HL-60 (cell line): ENCODE measurements at places on chromosomes 5 and 9.

GRCh38 chr9:36764364-36765076, 191.8 kb downstream of the MELK start:
- no peak for DNase-seq

- no peak for DNase-seq
Measured at GRCh38 chr9:125438506-125439433, 177.1 kb downstream of the GAPVD1 start.

GRCh38 chr9:83307066-83307724, 231.0 kb downstream of the FRMD3 start:
- no peak for DNase-seq

DNA sequence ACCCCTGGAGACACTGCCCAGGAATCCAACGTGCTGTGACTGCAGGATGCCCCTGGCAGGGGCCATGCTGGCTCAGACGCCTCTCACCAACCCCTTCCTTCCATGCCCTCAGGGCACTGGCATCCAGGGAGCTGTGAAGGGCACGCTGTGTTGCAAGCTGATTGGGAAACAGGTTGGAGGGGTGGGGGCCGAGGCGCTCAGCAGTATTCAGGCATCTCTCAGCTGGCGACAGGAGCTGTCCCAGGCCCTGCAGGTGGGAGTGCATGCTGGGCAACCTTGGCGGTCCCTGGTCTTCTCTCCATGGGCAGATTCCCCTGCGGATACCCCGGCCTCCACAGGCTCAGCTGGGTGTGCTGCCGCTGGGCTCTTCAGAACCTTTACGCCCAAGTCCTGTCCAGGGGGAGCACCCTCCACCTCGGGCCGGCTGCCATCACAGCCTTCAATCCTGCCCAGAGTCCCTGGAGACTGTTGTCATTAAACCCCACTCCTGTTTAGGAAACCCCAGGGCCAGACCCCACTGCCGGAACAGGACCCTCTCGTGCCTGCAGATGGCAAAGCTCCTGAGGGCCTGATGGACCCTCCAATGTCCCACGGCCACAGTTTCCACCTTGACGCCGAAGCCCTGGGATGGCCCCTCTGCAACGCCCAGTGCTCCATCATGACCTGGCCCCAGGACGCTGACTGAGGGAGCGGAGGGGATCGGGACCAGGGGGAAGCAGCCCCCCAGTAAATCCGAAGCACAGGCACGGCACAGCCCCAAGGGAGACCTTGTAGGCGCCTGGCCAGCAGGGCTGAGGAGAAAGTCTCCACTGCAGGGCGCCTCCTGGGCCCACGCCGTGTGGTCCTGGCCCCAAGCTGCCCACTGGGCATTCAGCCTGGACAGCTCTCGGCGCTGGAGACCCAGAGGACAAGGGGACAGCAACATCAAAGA, 9.3 kb downstream of the TPPP start:
- no peak for DNase-seq

GRCh38 chr5:67416986-67417385, 220.4 kb upstream of the CD180 start:
- no peak for DNase-seq

DNA sequence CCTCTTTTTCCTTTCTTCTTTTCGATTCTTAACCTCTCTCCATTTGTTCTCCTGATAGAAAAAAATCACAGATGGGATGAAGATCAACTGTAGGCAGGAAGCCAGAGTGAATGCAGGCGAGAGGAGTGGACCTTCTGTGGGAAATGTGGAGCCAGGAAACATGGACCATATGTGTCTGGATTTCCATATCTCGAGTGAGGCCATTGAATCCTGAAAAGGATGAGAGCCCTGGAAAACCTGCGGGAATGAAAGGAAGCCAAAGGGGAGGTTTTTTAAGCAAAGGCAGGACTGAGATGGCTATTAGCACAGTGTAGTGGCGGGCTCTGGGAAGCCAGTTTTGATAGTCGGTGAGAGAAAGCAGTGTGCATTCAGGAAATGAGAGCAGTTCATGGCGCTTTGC, 139.5 kb upstream of the C9orf72 start:
- no peak for DNase-seq

DNA sequence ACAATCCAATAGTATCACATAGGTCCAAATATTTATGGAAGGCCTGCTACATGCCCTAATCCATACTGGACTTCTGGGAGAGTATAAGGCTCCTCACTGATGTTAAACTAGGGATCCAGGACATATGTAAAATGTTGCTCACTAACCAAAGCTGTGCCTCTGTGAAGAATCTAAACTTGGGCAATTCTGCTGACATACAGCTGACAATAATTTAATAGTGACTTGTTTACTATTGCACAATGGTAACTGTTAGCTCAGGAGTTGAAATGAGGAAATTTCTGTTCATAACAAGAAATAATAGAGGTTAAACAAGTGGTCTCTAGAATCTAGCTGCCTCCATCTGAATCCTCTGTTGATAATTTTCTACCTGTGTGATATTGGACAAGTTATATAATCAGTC, 14.9 kb upstream of the CTXN3 start:
- DNase-seq = no peak

DNA sequence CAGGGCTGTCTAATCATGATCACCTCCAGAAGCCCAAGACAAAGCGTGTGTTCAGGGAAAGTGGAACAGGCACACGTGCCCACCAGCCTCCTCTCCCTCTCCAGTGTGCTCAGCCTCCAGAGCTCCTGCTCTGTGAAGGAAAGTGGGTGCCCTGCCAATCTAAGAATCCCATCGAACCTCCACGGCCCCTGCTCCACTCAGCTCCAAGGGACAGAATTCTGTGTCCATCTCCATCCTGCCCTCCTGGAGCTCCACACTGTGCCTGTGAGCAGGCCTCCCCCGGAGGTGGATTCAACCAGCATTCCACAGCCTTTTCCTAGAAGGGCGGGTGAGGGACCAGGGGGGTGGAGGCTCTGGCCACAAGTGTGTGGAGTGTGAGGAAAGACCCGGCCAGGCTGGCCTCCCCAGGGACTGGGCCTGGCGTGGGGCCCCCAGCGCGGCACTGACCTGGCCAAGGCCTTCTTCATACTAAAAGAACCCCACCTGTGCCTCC, 6.0 kb downstream of the EEIG1 start:
- no peak for DNase-seq

- peak; percentile 77 for DNase-seq
Measured at GRCh38 chr5:96146675-96147074, 185.0 kb upstream of the ELL2 start.

DNA sequence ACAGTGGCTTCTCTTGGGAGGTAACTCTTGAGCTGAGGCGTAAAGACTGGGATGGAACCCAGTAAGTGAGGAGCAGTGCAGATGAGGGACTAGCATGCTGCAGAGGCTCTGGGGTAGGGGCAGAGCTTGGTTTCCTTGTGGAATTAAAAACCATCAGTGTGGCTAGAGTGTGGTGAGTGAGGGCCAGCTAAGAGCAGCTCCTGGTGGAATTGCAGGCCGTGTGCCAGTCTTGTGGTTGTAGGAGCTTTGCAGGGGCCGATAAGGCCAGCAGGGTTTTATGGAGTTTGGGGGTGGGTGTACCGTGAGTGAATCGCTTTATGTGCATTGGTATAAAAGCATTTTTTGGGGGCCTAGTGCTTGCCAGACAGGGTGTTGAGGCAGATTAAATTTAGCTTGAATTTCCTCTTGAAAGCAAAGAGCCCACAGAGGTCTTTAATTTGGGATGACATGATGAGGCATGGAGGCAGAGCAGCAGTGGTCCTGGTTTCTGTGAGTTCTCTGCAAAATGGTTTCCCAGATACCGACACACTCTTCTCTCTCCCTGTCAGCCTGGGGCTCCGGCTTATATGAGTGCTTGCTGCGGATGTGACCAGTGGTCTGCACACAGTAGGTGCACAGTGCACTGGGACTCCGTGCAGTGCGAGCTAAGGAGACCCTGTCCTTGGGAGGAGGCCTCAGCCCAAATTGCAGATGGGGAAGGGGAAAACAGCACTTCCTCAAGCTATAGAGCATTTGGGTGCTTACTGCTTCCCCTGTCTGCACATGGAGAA, 176.4 kb upstream of the PITX1 start:
- no peak for DNase-seq

DNA sequence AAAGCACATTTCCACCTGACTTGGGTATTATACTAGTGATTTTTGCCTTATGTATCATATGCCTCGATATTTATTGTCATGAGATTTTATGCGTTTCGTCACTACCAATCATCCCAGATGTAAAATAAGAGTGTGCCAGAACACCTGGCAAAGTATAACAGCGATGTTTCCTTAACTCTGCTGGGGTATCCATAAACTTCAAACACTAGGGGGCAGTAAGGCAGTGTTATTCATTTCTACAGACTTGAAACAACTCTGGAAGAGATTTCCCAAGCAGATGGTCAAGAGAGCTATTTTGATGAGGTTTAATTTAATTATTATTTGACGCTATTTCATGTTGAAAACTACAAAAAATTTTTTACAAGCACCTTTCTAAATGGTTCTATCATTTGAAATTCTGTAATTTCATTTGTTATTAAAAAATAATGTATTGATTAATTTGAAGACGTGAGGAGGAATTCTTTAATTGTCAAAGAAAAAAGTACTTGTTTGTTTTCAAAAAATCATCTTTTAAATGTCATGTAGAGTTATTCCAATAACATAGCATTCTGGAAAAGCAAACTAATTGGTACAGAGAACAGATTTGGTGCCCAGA, 388.5 kb upstream of the CTNND2 start:
- no peak for DNase-seq

GRCh38 chr5:35098214-35098613, 50.5 kb upstream of the AGXT2 start:
- DNase-seq = no peak

DNA sequence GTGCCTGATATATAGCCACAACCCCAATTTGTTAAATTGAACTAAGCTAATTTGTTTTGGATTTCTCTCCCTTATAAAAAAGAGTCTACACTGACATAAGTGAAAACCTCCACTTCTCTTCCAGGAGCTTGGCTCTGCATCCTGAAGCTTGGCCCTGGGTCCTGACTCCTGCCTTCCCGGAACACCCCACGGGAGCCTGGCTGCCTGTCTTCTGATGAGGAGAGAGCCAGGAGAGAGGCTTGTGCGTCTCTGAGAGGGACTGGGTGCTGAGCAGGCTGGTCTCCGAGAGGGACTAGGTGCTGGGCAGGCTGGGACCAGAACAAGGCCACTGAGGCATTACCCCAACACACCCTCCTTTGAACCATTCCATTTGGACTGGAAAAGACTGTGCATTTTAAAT, 6.5 kb upstream of the PTGES start:
- no peak for DNase-seq

GRCh38 chr9:126234681-126235335, 91.8 kb upstream of the MVB12B start:
- no peak for DNase-seq

DNA sequence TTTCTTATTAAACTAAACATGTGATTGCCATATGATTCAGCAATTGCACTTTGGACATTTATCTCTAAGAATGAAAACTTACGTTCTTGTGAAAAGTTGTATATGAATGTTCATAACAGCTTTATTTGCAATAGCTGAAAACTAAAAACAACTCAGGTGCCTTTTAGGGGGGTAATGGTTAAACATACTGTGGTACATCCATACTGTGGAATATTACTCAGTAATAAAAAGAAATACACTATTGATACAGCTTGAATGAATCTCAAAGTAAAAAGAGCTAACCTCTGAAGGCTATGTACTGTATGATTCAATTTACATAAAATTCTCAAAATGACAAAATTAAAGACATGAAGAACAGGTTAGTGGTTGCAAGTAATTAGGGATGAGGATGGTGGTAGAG, 339.5 kb upstream of the PAPPA start:
- DNase-seq = no peak

DNA sequence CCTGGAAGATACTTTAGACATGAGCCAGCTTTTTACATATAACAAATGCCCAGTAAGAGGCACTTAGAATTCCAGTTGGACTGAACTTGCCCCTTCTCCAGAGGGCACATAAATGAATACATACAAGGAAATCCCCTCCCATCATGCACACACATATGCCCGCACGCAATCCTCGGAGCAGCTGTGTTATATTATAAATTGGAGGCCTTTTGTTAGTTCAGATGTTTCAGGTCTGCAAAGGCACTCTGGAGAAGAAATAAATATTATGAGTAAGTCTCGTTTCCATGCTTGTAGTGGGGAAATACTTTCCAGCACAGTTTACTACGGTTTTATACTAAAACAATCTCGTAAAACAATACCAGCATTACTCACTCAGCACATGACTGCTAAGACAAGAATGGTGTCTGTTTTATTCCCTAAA, 17.6 kb upstream of the MUSK start:
- no peak for DNase-seq

- no peak for DNase-seq
Measured at GRCh38 chr5:172870291-172870714, 36.3 kb downstream of the ERGIC1 start.

- no peak for DNase-seq
Measured at GRCh38 chr9:77474936-77475335, 173.2 kb downstream of the GNA14 start.

- no peak for DNase-seq
Measured at GRCh38 chr9:37746448-37747270, 6.9 kb upstream of the TRMT10B start.

DNA sequence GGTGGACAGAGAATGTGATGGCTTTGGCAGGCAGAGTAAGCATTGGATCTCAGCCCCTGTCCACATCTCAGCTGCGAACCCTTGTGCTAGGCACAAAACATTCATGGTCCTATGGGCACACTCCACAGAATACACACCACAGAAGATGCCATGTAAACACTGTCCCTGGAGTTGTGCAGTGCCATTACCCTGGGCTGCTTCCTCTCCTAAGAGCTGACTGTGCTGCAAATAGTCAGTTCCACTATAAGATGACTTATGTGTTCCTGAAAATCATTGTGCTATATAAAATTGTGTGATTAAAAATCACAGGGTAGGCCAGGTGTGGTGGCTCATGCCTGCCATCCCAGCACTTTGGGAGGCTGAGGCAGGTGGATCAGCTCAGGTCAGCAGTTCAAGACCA, 31.9 kb upstream of the ATP6V1G1 start:
- no peak for DNase-seq

- no peak for DNase-seq
Measured at GRCh38 chr5:40873286-40873880, 32.2 kb downstream of the CARD6 start.

DNA sequence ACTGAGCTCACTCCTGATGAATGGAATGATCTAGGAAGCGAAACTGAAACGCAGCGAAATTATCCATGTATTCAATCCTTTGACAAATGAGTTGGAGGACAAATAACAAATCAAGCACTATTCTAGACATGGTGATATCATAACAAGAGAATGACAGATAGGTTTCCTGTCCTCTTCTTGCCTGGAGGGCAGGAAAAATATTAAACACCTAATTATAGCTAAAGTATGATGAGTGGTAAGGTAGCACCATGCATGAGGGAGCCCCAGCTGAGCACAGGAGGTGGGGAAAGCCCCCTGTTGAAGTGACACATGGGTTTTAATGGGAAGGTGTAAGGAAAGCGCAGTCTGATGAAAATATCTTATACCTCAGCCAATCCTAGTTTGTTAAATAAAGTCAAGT, 225.2 kb downstream of the NPR3 start:
- DNase-seq = no peak
